ENCODE measurements at places on chromosomes 3 and 15.

DNA sequence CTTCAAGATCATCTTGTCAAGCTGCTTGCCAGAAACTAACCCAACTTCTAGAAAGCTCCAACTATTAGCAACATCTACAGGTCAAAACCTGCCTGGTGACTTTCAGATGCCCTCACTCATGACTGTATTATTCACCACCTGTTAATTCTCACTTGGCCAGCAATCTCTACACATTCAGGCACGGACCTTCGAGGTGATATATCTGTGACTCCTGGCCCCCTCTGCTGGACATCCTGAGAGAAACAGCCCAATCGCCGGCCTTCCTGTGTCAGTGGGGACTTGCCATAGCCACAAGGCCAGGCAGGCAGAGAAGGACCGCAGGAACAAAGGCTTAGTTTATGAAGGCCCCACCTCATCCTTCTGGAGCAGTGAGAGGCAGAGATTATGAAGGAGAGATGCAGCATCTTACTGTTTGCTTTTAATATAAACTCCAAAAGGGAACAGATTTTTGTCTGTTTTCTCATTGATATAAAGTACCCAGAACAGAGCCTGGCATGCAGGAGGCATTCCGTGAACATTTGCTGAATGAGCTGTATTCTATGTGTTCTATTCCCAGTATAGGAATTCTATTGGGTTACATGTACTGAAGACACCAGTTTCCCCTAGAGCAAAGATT, 24.4 kb upstream of the OCA2 start:
- peak; percentile 50 for DNase-seq

- no peak for DNase-seq
These were observed 709.4 kb downstream of the SQOR start for GRCh38 chr15:46344115-46344724.

- DNase-seq: no peak
These were observed 79.8 kb upstream of the ACKR4 start for GRCh38 chr3:132517311-132517710.

DNA sequence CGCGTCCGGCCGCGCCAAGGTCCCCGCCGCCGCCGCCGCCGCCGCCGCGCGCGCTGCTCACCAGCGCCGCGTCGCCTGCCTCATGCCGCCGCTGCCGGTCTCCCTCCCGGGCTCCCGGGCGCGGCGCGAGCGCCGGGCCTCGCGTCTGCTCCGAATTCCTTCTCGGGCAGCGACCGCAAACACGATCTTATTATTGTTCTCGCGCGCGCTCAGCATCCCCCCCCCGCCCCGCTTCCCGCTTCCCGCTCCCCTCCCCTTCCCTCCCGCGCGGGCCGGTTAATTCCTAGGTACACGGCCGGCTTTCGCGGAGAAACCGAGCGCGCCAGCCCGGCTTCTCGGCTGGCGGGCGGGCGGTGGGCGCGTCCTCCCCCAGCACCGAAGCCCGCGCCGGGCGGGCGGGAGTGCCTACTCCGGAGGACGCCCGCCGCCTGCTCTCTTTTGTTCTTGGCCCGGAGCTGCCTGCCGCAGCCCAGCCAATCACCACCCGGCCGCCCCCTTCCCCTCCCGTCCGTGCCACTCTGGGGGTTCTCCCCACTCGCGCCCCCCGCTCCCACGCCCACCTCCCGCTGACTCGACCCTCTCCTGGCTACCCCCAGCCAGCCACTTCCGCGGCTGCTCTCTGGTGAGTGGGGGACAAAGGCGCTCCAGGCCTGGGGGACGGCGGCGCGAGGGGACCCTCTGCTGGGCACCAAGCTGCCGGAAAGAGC, at the start of gene HDGFL3:
HDGFL3 (minus strand) TSS at position 164 of the 707 bp plus-strand sequence. CDS start 409 bp downstream, outside the sequence.
- peak; percentile 43 for DNase-seq

- no peak for DNase-seq
These were observed 857.0 kb downstream of the SI start for GRCh38 chr3:164221297-164221696.

- DNase-seq: no peak
These were observed 15.2 kb downstream of the PHLDB2 start for GRCh38 chr3:111874177-111874820.

GRCh38 chr3:120147072-120147871, 53.0 kb upstream of the GSK3B start:
- no peak for DNase-seq

GRCh38 chr15:100002086-100002620, 268.9 kb upstream of the LYSMD4 start:
- DNase-seq: no peak

GRCh38 chr3:143478115-143478693, 358.6 kb downstream of the CHST2 start:
- DNase-seq: no peak

DNA sequence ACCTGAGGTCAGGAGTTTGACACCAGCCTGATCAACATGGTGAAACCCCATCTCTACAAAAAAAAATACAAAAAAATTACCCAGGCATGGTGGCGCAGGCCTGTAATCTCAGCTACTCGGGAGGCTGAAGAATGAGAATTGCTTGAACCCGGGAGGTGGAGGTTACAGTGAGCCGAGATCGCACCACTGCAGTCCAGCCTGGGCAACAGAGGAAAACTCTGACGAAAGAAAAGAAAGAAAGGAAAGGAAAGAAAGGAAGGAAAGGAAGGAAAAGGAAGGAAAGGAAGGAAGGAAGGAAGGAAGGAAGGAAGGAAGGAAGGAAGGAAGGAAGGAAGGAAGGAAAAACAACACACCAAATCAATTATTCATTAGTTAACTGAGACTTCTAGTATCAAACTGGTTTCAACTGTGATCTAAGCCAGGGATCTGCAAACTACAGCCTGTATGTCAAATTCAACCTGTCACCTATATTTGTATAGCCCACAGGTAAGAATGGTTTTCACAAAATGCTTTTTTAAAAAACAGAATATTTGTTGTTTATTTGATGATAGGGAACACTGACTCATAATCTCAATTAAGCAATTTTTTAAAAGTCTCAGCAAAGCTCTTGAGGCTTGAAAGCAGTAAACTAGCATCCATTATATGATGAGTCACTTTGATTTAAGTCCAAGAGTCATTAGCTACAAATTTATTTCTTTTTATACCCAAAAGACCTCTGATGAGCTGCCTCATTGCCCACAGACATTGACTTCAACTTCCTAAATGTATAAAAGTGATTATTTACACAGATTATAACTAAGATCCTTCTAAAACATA, 127.6 kb downstream of the TBL1XR1 start:
- no peak for DNase-seq

- no peak for DNase-seq
These were observed 543.5 kb downstream of the GABRG3 start for GRCh38 chr15:27514526-27514925.

- no peak for DNase-seq
These were observed 990 bp upstream of the ZNF148 start for GRCh38 chr3:125375950-125376679.

- no peak for DNase-seq
These were observed 29.7 kb upstream of the POLG start for GRCh38 chr15:89364341-89364740.

DNA sequence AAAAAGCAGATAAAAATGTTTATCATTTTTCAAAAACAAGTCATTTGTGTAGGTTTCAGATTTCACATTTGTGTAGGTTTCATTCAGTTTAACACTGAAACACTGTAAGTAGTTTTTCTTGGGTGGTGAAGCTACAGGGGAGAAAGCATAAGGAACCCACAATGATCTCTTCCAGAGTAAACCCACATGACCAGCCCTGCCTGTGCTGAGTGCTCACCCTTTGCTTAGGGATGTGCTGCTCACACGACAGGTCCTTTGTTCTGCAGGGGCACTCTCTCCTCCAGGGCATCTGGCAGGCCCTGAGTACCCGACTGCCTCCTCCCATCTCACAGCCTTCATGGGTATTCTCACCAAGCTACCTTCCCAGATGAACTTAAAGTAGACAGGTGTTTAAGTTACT, 28.9 kb downstream of the ZXDC start:
- no peak for DNase-seq

GRCh38 chr3:108818404-108818803, 4.2 kb upstream of the TRAT1 start:
- peak; percentile 16 for DNase-seq

DNA sequence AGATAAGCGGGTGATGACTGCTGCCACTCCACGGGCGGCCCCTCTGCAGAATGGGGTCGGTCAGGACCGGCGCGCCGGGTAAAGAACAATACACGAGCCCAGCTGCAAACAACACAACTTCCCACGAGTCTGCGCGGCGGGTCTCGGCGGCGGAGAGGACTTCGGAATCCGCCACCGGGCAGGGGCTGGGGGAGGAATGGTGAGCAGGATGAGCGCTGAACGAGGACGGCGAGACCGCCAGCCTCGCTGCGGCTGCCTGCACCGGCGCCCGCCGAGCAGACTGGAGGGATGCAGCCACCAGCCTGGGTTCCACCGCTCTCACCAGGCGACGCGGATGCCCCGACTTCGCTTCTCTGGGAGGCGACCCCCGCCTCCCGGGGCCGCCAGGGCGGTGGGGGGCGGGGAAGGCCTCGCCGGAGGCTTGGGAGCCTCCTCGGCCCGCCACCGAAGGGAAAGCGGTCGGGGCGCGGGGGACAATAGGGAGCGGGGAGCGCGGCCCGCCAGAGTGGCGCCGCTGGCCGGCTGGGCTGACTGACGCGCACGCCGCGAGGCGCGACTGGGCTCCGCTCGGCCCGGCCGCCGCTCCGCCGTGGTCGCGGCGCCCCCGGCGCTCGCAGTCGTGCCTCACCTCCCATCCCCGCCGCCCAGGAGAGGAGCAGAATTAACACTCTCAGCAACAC, 515 bp downstream of the ADAM10 start:
- peak; percentile 49 for DNase-seq

- DNase-seq: no peak
These were observed 22.2 kb upstream of the DYNC1LI1 start for GRCh38 chr3:32592696-32593353.

GRCh38 chr15:67826717-67827561, 1.6 kb downstream of the SKOR1 start:
- no peak for DNase-seq

- no peak for DNase-seq
These were observed 24.4 kb downstream of the CSPG4 start for GRCh38 chr15:75688278-75688557.

- DNase-seq: no peak
These were observed 298 bp downstream of the BCL2L10 start for GRCh38 chr15:52112203-52112750.

GRCh38 chr3:194604837-194605236, 28.4 kb downstream of the TMEM44 start:
- no peak for DNase-seq

DNA sequence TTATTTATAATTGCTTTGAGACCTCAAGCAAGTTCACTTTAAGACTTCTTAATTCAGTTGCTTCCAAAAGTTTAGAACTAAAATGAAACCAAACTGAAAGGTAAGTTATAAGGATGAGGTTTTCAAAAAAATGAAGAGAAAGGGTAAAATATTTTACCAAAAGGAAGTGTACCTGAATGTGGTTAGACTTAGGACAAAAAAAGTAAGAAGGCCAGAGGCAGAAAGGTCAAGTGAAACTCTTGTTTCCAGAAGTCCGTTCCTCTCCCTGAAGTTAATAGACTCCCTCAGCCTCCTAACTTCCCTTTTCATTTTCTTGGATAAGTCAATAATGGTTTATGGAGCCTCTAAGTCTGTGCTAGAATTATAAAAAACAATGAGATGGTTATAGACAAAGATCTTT, 16.6 kb downstream of the BTLA start:
- no peak for DNase-seq

GRCh38 chr3:50617096-50617791, at the start of gene MAPKAPK3:
MAPKAPK3 (plus strand) TSS chr3:50617151; CDS start chr3:50617566, 415 bp downstream.
- DNase-seq: peak; percentile 40

- no peak for DNase-seq
These were observed 283.8 kb upstream of the ADAMTS9 start for GRCh38 chr3:64971602-64972001.

GRCh38 chr3:56673781-56674457, 9.1 kb downstream of the TASOR start:
- DNase-seq: no peak

DNA sequence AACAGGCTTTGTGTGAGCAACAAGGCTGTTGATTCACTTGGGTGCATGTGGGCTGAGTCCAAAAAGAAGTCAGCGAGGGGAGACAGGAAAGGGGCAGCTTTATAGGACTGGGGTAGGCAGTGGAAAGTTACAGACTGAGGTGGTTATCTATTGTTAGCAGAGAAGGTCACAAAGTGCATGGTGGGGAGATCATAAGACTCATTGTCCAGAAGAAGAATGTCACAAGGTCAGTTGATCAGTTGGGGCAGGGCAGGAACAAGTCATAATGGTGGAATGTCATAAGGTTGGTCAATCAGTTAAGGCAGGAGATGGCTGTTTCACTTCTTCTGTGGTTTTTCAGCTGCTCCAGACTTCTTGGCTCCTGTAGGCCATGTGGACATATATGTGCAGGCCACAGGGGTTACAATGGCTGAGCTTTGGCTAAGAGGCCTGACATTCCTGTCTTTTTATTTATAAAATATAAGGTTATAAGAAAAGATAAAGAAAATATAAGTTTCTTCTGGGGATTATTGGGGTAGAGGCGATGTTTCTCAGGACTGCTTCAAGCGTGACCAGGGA, 69.5 kb upstream of the SNTN start:
- no peak for DNase-seq

DNA sequence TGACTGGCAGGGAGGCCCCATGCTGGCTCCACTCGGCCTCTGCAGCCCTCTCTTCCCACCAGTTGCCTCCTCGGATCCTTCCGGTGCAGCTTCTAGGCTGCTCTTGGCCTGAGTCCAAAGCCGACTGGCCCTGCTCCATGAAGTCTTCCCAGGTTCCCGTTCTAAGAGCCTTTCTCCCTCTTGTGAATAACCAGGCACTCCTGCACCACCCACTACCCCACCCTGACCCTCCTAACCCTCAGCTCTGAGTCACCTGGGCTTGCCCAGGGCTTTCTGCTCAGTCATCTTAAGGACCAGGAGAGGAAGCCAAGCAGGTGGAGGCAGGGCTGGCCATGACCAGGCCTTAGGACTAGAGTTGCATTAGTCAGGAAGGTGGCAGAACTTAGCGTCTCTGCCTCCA, 28.1 kb upstream of the CNBP start:
- DNase-seq: no peak

DNA sequence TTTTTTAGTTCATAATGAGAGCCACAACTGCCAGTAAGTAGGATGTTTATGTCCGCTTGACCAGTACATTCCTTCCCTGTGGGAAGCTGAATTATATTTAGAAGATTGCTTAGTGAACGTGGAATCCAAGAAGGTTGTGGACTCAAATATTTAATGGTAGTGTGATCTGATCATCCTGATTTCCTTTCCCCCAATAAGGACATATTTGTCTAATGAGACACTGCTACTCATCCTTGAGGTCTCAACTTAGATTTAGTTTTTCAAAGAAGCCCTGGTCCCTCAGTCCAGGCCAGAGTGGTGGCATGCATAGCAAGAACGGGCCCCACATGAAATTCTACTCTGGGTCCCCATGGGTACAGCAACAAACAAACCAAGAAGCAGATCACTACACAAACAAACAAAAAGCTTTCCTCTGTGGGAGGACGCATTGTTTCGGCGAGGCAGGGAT, 60.8 kb downstream of the USP13 start:
- no peak for DNase-seq

- no peak for DNase-seq
These were observed 252.0 kb downstream of the CACNA2D3 start for GRCh38 chr3:54374214-54374852.

- DNase-seq: no peak
These were observed 32.8 kb upstream of the MFSD1 start for GRCh38 chr3:158768881-158769543.
